ENCODE measurements at places on chromosomes 3 and 15.

DNA sequence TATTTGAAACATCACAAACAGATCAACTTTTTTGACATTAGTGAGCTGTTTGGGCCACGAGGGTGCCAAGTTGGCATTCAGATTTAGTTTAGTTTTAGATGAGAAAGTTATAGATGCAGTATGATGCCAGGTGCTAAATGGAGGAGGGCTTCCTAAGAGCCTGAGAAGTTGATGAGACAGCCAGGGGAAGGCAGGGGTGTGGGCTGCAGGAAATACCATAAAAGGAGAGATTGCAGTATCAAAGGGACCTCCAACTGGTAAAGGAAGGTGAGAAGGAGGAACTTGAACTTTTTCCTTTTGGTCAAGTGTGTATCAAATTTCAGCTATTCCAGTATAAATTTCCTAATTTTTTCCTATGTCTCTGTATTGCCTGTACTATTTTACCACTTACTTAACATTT is 2.0 kb upstream of the TNIK start:
- DNase-seq = no peak

DNA sequence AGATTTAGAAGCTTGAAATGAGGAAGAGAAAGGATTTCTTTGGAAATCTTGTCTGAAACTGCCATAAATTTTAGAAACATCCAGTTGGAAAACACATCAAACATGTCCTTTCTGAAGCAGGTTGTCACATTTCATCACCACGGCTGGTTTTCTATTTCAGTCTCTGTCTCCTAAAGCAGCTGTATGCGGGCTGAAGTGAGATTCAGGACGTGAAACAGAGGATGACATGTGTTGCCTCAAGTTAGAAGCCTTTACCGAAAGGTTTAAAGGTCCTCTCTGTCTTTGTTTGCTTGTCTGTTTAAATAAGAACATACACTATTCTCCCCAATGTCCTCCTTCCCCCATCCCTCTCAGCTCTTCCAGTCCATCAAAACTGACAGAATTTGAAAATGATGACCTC is 141.9 kb downstream of the SQOR start:
- no peak for DNase-seq

DNA sequence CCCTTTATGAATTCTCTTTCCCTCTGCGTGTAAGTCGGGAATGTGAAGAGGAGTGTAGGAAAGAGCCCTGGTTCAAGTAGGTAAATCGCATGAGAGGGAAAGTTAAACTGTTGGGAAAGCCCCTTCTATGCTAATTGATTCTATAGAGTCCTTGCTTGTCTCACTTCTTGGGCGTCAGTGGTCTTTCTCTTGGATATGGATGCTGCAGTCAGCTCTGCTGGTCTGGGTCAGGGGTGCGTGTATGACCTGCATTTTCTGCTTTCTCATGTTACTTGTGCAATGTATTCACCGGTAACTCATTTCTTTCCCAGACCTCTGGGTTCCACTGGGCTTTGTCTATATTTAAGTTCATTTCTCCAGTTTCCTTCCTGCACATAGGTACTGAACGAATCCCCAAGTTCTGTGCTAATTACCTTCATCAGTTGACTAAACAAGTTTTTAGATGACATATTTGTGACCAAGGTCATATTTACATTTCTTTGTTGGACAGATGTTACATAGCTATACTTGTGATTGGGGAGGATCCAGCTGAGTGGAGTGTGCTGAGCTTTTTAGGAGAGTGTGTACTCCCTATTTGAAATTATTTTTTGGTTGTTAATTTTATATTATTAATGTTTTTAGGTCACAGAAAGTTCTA is 1.4 kb downstream of the SETD5 start:
- DNase-seq = no peak

DNA sequence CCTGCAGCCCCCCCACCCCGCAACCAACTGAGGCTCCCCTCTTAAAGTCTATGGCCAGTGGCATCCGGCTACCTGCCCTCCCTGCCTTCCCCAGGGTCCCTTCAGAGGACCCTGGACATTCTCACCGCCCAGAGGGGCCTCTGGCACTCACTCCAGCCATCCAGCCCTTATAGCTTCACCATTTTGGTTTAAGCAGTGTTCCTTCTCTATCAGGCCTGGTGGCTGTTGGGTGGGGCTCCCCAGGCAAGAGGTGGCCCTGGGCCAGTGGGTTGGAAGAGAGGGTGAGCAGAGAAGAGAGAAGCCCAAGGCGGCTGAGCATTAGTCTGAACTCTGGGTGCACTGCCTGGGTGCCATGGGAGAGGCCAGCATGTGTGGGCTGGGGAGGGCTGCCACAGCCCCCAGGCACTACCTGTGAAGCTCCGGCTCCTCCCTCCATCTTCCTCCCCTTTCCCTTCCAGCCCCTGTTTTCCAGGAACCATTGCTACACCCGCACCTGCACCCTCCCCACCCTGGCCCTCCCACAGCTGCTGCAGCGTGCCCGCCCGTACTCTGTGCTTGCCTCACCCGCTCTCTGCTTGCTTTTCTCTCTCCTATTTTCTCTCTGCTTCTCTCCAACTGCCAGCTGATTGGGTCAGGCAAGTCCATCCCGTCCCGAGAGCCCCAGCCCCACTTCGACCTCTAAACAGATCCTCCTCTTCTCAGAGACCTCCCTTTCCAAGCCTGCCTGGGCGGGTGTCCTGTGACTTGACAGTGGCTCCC is 168.2 kb downstream of the TBC1D2B start:
- DNase-seq = no peak

DNA sequence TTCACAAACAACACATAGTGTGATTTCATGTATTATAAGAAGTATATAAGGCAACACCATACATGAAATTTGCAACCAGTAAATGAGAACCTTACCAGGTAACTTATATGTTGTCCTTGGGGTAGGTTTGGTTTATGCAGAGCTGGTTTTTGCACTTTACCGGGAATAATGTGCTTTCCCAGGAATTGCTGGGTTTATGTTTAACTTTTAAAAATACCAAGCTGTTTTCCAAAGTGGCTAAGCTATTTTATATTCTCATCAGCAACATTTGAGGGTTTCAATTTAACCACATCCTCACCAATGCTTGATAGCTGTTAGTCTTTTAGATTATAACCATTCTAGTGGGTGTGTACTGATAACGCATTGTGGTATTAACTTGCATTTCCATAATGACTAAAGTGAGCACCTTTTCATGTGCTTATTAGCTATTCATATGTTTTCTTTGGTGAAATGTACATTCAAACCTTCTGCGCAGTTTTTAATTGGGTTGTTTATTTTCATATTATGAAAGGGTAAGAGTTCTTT is 71.6 kb downstream of the KY start:
- DNase-seq = no peak

GRCh38 chr3:78154521-78155186 is 1114.8 kb downstream of the ROBO2 start:
- DNase-seq = no peak

DNA sequence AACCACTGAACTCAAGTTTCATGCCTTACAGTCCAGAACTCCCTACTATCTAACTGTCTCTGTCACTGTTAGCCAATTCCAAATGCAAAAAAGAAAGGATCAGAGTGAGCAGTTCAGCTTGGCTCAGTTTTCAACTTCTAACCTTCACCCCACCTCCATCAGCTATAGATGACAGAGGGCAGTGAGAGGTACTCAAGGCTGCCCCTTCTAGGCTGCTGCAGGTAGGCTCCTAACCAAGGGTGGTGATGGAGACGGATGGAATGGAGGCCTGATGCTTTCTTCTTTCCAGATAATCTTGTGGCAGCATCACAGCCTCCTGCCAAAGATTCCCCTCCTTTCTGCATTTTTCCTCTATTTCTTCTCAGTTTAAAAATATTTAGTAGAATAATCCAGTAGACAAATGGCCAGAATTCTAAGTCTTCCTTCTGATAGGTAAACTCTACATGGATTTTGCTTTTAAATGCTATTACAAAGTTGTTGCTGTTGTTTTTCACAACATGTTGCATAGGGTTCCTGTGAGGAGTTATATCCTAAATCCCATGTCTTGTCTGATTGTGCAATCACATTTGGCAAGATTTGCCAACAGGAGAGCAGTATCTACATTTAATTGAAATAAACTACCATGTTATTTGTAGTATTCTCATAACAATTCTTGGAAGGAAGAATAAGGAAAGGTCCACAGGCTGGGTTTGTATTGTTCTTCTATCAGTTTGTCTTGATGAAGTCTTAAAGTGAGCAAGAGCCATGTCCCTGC is 301.6 kb upstream of the TRIM42 start:
- no peak for DNase-seq
